CD4-positive, alpha-beta T cell treated with Interleukin-6 at 100 ng/mL for 8 hours (primary cell): ENCODE measurements at places on chromosomes 4 and X.

DNA sequence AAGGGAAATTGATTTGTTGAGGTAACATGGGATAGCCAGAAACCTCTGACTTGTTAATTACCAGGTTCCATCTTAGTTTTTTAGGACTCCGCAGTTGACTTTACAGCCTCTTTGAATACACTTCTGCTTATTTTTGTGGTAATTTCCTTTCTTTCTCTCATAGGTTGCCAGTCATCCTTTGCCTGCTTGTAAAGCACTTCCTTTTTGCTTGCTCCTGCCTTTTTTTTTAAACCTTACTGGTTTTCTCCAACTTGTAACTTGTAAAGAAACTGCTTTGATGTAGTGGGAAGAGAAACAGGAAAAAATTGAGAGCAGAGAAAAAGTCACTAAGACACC is 2.6 kb downstream of the PGK1 start:
- no peak for DNase-seq

DNA sequence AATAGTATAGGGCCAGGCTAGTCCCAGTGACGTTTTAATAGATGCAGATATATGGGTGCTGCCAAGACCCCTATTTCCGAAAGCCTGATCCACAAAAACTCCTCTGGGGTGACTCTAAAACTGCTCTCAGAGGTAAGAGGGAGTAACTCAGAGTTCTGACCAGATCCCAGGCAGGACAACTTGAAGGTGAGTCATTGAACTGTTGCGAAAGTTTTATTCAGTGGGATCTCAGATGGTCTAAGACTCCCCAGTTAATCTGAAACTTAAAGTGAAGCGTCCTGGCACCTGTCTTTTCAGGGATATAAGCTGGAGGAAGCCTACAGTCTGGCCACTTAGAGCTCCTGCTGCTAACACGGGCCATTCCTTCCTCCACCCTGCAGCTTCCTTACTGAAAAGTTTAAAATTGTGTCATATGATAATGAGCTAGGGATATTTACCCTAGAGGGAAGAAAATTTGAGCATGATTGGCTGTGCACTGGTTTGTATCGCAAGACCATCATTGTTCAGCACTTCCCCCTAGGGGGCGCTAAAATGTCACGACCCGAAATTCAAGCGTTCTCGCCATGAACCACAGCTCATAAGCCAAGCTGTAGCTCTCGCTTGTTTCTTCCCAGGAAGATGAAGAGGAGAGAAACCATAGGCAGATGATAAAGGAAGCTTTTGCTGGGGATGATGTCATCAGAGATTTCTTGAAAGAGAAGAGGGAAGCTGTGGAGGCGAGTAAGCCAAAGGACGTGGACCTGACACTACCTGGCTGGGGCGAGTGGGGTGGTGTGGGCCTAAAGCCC is 19.5 kb downstream of the UTP14A start:
- DNase-seq: peak; percentile 73

DNA sequence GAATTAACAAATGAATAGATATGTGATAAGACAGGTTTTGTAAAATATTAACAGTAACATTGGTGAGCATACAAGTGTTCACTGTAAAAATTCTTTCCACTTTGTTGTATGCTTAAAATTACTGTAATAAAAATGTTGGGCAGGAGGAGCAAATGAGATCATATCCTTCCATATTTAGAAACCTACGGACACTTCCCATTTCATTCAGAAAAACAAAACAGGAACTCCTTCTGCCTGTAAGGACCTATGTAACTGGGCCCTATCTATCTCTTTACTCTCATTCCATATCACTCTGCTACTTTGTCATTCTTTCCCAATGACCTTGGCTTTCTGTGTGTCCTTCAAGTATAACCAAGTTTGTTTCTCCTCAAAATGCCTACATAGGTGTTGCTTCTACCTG is 53.7 kb upstream of the SLC39A8 start:
- no peak for DNase-seq

GRCh38 chr4:25358515-25359275 is 18.4 kb upstream of the ANAPC4 start:
- no peak for DNase-seq
